T-helper 9 cell (primary cell): ENCODE measurements at places on chromosomes 11 and 22.

DNA sequence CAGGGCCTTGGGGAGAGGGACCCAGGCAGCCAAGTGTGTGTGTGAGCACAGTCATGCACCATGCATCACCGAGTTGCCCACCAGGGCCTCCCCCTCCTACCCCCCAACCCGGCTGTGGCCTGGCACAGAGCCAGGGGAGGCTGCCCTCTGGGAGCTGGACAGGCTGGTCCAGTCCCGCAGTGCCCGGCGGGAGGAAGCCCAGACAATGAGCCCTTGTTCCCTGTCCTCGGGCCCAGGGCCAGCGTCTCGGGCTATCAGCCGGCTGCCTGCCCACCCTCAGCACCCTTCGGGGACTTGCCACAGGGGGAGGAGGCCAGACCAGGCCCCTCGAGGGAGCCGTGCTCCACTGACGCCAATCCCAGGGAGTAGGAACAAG is 4.5 kb downstream of the LRRC75B start:
- DNase-seq, result no peak

- DNase-seq, result no peak
These were observed 91.1 kb downstream of the ETS1 start for GRCh38 chr11:128496249-128496648.

GRCh38 chr11:14308114-14308896 is 50.7 kb downstream of the RRAS2 start:
- no peak for DNase-seq

- no peak for DNase-seq
These were observed 135.3 kb downstream of the MORC2 start for GRCh38 chr22:30833322-30833721.

DNA sequence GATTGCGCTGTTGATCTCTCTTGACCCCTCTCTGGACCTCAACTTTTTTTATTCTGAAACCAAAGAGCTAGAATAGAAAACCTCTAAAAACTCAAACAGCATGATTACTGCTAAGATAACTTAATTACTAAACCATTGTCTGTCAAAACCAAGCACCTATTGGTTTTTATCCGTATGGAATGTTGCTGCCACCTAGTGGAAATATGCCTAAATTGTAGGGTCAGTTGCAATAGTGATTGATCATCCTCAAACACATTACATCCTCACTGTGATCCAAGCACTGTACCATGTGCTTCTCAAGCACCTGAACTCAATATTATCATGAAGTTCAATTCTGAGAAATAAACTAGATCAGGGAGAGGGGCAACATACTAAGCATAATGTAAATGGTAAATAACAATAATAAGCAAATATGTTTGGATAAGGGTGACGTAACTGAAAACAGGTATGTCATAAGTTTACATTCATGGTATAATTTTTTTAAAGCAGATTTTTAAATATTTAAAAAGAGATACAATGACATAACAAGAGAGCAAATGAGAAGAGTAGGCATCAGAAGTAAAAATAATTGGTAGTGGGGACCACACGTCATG is 3.8 kb upstream of the OR5A2 start:
- peak; percentile 8 for DNase-seq

- DNase-seq, result no peak
These were observed 26.4 kb downstream of the AMOTL1 start for GRCh38 chr11:94794287-94795168.

- no peak for DNase-seq
These were observed 11.0 kb downstream of the NECTIN1 start for GRCh38 chr11:119717839-119718534.

GRCh38 chr11:61713906-61714305 is 33.7 kb downstream of the DAGLA start:
- no peak for DNase-seq

GRCh38 chr11:14618060-14618459 is 25.5 kb upstream of the PDE3B start:
- no peak for DNase-seq

GRCh38 chr11:95134491-95134890 is 44.8 kb downstream of the ENDOD1 start:
- no peak for DNase-seq

- peak; percentile 62 for DNase-seq
These were observed 25.8 kb upstream of the MPPED1 start for GRCh38 chr22:43385770-43386641.

DNA sequence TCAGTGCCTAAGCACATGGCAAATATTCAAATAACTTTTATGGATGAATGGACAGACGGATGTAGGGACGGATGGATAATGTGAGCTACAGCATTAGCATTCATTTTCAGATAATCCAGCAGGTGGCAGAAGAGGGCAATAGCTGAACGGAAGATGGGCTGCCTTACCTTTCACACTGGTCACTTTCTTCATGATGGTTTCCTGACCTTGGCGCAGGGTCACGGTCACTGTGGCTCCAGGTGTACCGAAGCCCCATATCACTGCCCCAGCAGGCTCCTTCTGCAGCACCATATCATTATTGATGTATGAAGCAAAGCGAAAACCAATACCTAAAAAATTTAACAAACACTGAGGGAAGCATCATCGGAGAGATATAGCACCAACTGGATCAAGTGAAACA is 4.3 kb downstream of the SIAE start:
- DNase-seq, result peak; percentile 15

DNA sequence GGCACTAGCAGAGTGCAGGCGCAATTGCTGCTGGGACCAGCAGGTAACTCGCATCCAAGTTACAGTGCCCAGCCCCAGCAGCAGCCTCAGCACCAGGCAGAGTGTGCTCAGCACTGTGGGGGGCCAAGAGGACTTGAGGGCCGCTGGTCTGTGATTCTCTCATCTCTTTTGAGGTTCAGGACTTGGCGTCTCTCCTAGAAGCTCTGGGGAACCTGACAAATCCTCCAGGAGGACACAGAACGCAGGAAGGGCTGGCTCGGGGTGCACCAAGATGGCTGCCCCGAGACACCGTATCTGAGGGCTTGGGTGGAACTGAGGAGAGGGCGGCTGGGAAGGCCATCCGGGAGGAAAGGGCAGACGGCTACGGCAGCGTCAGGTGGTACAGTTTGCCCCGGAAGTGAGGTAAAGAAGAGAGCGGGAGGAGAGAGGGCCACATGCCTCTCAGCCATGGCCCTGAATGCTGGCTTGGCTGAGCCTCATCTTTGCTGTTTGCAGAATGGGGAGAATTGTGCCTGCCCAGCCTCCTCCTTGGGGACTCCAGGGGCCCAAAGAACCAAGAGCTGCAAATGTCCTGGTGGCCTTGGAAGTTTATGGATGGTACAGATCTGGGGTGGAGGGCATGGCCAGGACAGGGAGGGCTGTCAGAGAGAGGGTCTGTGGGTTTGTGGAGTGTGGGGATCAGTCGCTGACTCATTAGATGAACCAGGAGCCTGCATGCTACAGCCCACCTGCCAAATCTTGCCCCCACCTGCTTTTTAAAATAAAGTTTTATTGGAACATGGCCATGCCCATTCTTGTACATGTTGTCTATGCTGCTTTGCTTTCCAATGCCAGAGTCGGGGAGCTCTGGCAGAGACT is 78.0 kb downstream of the MYEOV start:
- no peak for DNase-seq

DNA sequence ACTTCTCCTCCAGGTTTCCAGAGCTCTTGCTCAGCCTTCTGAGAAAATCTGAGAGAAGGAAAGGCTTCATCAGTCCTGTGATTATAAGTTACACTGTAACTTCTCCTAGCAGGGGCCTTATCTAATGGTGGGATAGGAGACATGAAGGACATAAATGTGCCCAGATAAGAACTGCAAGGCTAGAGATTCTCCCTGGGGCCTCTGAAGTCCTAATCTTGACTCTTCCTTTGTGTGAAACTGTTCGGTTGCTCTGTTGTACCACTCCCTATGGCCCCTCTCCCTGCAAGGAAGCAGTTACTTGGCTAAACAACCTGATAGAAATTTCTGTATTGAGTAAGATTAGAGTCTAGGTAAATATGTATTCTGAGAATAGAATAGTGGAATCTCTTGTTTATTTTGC is 780.9 kb downstream of the ETS1 start:
- DNase-seq, result no peak

DNA sequence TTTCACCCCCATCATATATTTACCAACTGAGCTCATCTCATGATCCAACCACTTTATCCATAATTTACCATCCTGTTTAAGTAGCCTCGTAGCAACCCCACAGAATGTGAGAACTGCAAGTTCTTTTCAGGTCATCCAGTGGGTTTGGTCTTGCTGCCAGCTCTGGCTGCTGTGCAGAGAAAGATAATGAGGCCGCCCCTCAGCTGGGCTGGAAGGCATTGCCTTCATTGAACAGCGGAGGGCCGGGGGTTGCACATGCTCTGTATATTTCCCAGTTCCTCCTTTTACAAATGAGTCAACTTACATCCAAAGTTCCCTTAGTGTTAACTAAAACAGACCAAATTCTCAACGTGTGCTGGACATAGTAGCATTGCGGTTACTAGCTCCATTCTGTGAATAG is 96.7 kb downstream of the SYN3 start:
- no peak for DNase-seq

GRCh38 chr22:45407793-45408192 is 5.6 kb downstream of the SMC1B start:
- DNase-seq, result no peak

GRCh38 chr11:44654596-44654995 is 72.2 kb upstream of the TSPAN18 start:
- DNase-seq, result no peak

DNA sequence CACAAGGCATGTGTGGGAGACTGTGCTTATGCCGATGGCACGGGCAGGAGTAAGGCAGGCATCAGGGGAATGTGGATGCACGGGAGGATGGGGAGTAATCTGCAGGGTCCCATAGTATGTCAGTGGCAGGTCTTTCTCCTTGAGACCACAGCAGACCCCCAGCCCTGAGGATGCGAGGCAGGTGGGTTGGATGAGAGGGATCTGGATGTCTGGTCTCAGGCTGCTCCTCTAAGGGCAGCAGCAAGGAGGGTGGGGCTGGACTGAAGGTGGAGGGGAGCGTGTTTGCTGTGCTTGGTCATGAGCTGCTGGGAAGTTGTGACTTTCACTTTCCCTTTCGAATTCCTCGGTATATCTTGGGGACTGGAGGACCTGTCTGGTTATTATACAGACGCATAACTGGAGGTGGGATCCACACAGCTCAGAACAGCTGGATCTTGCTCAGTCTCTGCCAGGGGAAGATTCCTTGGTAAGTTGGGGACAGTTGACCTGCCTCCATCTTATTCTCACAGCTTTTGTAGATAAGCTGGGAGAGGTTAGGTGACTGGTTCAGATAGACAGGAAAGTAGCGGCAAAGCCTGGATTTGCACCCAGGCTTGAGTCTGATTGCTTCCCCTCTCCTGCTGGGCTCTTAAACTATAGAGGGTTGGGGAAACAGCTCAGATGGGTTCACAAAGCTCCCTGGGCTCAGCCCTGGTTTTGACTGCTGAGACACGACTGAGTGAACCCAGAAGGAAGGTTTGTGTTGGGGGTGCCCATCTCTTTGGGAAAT is at the start of gene APOL1:
Gene APOL1, plus strand, starts transcription at position 380 of the 769 bp plus-strand sequence. CDS start 1,823 bp downstream, outside the sequence.
- DNase-seq, result peak; percentile 16

- DNase-seq, result no peak
These were observed 45.5 kb downstream of the NRXN2 start for GRCh38 chr11:64677441-64678023.
